Activated CD8-positive, alpha-beta memory T cell treated with anti-CD3 and anti-CD28 coated beads for 1 hour (primary cell): ENCODE measurements at places on chromosomes 5 and 9.

- no peak for DNase-seq
These were observed 292.5 kb downstream of the PARP8 start for GRCh38 chr5:50958852-50959457.

DNA sequence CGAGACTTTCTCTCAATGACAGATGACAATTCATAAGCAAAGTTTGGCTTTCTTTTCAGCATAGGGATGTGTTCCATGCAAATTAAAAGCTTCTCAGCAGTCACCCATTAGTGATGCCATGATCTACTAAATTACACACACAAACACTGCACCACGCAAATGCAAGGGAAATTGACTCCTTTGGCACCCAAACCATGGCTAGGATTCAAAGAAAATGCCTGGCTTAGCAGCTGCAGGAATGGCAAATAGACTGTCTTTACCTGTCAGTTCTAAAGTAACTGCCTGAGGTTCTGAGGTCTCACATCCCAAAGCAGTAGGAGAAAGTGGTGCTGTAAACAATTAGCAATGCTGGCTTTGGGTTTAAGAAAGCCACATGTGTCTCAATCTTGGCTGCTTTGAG, 108.6 kb upstream of the ATP10B start:
- no peak for DNase-seq

DNA sequence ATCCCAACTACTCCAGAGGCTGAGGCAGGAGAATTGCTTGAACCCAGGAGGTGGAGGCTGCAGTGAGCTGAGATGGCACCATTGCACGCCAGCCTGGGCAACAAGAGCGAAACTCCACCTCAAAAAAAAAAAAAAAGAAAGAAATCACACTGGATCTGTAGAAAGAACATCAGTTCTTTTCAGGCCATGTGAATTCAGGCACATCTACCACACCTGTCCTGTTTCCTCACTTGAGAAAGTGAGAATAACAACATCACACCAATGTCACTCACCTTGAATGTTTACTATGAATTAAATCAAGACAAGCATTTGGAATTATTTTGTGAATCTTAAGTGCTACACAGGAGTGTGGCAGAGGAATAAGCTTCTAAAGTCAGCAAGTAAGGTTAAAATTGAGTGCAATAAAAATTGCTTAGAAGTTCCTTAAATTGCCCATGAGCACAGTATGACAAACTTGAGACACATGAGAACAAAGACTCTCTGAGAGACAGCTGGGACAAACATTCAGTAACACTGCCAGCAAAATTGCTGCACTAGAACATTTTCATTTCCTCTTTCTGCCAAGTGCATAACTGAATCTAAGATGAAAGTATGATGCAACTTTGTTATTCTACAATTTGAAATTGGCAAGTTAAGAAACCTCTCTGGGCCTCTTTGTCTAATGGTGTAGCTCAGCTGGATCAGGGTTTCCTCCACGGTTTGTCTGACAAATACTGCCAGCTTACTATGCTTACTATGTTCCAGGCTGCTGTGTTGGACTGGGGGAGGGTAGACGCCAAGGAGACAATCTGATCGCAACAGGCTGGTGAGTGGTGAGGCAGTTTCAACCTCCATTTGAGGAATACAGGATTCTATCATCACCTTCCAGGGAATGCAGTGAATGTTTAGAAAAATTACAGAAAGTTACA, 1.9 kb upstream of the RIC1 start:
- DNase-seq = no peak

GRCh38 chr5:156762771-156763170, 87.3 kb upstream of the PPP1R2B start:
- DNase-seq = no peak

GRCh38 chr5:154653418-154653763, 101.8 kb upstream of the LARP1 start:
- no peak for DNase-seq
